Keratinocyte (primary cell): ENCODE measurements at places on chromosomes 7 and 10.

- no peak for DNase-seq
Observed at GRCh38 chr7:132508724-132509353, 67.4 kb downstream of the PLXNA4 start.

- DNase-seq: no peak
Observed at GRCh38 chr7:159140170-159140910, 4.3 kb downstream of the VIPR2 start.

DNA sequence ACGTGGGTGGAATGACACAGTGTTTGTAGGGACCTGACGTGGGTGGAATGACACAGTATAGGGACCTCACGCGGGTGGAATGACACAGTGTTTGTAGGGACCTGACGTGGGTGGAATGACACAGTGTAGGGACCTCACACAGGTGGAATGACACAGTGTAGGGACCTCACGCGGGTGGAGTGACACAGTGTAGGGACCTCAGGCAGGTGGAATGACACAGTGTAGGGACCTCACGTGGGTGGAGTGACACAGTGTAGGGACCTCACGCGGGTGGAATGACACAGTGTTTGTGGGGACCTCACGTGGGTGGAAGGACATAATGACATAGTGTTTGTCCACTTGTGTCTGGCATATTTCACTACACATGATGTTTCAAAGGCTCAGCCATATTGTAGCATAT is 19.3 kb downstream of the PPP2R2D start:
- DNase-seq: no peak

- no peak for DNase-seq
Observed at GRCh38 chr7:49396229-49396628, 377.2 kb upstream of the VWC2 start.

GRCh38 chr7:110283056-110283455 is 807.9 kb upstream of the LRRN3 start:
- DNase-seq: no peak

DNA sequence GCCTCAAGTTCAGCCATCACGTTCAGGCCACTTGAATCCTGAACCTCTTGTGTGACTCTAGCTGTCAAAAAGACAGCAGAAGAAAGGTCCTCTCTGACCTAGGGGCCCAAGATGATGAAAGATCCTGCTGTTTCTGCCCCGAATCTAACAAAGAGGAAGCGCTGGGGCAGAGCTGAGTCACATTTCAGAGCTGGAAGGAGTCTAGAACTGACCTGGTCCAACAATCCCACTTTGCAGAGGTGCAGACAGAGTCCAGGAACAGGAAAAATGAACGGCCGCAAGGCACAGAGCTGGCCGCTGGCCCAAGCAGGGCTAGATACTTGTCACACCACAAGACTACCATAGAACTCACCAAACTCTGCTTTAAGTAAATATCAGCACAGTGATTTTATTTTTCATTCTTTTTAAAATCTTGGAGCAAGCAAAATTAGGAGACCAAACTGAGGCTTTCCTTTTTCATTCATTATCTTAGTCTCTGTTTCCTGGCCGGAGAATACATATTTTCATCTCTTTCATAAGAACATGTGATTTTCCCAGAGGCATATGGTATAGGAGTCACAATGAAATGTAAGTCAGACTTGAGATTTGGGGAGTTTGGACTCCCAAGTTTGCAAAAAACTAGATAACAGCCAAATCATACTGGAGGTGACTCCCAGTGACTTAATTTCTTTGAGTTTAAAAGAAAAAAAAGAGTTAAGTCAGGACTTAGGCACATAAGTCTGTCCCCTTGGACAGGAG is 52.8 kb downstream of the CHST15 start:
- no peak for DNase-seq

GRCh38 chr10:75100764-75101291 is 10.6 kb upstream of the SAMD8 start:
- no peak for DNase-seq

- no peak for DNase-seq
Observed at GRCh38 chr7:156141941-156142340, 329.7 kb upstream of the SHH start.

GRCh38 chr10:95122736-95123135 is 53.4 kb upstream of the CYP2C8 start:
- no peak for DNase-seq

GRCh38 chr10:11058965-11059364 is 41.3 kb downstream of the CELF2 start:
- no peak for DNase-seq

DNA sequence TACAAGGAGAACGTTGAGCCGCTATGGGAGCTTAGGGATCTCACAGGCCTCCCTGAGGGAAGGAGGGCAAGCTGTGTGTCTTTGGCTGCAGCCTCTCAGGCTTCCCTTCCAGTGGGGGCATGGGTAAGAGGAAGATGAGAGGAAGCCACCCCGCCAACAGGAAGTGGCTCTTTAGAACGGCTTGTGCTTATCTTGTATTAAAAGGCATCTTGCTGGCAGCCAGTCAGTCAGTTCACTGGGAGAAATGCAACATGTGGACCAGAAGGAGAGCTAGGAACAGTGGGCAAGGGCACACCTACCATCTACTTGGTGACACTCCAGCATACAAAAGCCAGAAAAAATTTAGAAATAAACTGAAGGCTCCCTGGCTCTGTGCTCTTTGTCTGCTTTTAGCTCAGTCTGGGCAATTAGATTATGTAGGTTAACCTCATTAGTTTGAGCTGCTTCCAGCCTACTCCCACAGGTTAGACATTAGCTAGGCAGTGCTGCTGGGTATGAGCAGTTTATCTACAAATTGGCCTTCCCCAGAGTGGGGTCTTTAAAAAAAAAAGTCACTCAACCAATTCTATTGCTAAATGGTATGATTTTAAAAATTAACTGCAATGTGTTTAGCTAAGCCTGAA is 595.9 kb downstream of the KCNMA1 start:
- DNase-seq: no peak

DNA sequence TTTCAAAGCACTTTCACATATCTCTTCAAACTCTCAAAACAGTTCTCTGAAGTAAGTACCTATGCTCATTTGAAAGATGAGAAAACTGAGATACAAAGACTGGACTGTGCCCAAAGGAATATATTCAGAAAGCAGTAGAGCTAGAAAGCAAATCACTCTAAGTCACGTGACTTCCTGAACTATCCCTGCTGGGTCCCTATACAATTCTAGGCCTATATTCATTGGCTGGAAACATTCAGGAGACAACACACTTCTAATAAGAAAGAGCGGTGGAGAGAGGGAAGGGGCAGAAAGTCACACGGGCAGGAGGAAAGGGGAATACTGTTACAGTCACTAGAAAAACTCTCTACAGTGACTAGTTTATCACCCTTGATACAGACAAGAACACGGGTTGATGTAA is 140.0 kb downstream of the CHCHD3 start:
- DNase-seq: no peak

DNA sequence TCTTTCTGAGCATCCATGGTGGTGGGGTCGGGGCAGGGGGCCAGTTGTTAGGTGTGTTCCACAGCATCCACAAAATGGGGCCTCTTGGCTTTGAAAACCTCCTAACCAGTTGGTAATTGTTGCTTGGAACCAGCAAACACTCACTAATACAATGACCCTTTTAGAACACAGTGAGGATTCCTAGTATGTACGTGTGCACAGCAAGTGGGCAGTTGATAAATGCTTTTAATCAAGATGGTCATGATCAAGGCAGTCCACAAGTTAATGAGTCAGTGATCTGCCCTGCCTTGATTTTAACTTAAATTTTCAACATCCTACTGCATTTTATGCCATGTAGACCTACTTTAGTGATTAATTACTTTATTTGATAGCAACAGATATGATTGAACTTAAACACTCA is 103.1 kb downstream of the ETV1 start:
- DNase-seq: no peak

- no peak for DNase-seq
Observed at GRCh38 chr7:95469187-95469586, 16.6 kb upstream of the ASB4 start.

DNA sequence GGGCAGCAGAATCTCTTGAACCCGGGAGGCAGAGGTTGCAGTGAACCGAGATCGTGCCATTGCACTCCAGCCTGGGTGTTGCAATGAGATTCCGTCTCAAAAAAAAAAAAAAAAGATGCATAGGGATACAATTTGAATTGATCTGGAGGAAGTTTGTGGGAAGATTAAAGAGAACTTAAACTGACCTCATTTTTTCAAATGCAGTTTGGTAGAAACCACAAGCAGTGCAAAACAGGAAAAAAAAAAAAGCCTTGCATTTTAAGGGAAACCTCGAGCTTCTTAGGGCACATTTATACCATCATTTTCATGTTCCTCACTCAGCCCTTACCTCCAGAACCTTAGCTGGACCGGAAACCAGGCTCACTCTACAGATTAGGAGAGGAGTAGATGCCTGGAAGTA is 2.8 kb downstream of the KCTD7 start:
- DNase-seq: no peak

GRCh38 chr7:127539116-127539515 is 46.3 kb downstream of the GCC1 start:
- DNase-seq: no peak

GRCh38 chr10:74118804-74119203 is 31.8 kb downstream of the AP3M1 start:
- DNase-seq: no peak

- DNase-seq: no peak
Observed at GRCh38 chr10:91002656-91003055, 81.8 kb upstream of the ANKRD1 start.

GRCh38 chr7:155676052-155676451 is 31.6 kb downstream of the RBM33 start:
- no peak for DNase-seq

DNA sequence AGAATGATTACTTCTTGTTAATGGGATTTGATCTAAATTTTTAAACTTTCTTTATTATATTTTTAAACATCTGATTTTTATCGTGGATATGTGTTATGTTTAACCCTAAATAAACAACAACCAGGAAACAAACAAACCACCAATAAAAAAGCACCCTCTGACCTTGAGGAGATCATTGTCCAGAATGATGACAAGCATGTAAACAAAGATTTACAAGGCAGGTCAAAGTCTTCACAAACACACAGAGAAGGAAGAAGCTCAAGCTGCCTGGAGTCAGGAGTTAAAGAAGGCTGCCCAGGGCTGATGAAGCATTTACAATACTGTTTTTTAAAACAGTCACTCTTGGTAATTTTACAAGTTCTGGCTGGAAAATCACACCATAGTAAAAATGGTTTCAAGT is 31.0 kb upstream of the EGFR start:
- no peak for DNase-seq

- no peak for DNase-seq
Observed at GRCh38 chr10:13505052-13505680, 23.6 kb downstream of the BEND7 start.

GRCh38 chr7:25180946-25181345 is 47.3 kb downstream of the NPVF start:
- no peak for DNase-seq

DNA sequence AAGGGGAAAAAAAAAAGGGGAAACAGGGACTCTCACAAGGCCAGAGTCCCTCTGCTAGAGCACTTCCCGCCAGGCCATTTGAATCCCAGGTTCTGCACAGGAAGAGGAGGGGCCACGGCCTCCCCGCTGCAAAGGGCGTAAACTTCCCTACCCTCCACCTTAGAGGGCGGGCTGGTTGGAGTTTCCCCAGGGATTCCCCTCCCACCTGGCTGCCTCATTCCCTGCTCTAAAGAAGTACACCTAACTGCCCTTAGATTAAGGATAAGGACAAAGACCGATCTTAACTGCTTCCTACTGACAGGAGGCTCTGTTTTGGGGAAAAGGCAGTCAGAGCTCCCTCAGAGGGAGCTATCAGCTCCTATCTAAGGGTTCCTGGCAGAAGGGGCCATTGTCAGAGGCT is 102.0 kb upstream of the ARMC3 start:
- DNase-seq: no peak

DNA sequence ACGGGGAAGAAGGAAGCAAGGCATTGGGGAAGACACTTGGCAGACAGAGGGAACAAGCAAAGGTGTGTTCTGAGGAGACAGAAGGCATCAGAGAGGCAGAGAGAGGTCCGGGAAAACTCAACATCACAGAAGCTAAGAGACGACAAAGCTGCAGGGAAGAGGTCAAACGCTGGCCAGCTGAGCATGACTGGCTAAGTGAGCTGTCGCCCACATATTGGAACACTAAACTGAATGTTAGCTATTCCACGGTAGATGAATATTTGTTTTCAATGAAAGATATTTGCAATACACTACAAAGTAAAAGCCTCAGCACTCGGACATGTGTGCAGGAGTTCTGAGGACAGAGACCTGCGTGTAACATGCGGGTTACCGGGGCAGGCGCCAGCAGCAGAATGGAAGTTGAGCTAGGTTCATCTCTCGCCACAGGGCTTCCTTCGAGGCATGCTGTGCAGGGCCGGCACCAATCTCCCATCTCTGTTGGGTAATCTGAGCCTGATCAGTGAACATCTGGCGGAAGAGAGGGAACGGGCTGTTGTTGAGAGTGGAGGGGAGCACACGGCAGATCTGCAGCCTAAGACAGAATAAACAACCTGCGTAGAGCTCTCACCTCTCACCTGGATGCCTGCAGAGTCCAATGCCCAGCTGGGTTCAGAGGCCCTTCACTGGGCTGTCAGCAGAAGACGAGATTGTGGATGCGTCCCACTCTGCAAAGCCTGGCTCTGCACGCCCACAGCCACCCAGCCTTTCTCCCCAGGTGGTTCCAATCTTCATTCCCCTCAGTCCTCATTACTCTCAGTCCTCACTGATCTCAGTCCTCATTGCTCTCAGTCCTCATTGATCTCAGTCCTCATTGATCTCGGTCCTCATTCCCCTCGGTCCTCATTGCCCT is 35.9 kb downstream of the INSIG1 start:
- DNase-seq: no peak

DNA sequence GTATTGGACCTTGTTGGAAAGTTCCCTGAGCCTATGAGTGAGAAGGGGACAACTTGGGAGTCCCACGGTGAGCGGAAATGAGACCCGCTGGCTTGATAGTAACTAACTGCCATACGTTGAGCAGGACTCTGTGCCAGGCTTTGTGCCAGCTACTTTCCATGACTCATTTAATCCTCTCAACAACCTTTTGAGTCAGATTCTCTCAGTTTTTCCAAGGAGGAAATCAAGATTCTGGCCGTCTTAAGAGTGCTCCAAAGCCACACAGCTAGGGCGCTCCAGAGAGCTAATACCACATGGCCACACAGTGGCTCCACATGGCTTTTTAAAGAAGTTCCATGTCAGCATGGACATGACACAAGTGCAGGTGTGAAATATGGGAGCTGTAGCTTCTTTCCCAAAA is 55.7 kb downstream of the NOD1 start:
- DNase-seq: no peak

- no peak for DNase-seq
Observed at GRCh38 chr10:19421674-19422073, 373.1 kb downstream of the MALRD1 start.

GRCh38 chr10:1706256-1706655 is 31.1 kb downstream of the ADARB2 start:
- DNase-seq: no peak

- DNase-seq: no peak
Observed at GRCh38 chr10:74071157-74071556, 73.2 kb downstream of the VCL start.

- DNase-seq: no peak
Observed at GRCh38 chr7:140229591-140230515, 53.1 kb upstream of the KDM7A start.
